ENCODE measurements at places on chromosomes 4 and X. TPM values are rescaled to one million over a fixed set of nuclear protein-coding genes. Genes with fewer than 3 reads are reported as not detected.

NAA11 gene
- total RNA-seq = not detected

CLTRN gene
- total RNA-seq = 1.1 TPM

UGT2B15 gene
- not detected for total RNA-seq

NPY2R gene
- not detected for total RNA-seq

FAM9A gene
- total RNA-seq = not detected

C4orf51 gene
- not detected for total RNA-seq

ZFP42 gene
- not detected for total RNA-seq

RBMXL3 gene
- total RNA-seq = not detected

COL4A5 gene
- not detected for total RNA-seq

PWWP3B gene
- not detected for total RNA-seq

DNA sequence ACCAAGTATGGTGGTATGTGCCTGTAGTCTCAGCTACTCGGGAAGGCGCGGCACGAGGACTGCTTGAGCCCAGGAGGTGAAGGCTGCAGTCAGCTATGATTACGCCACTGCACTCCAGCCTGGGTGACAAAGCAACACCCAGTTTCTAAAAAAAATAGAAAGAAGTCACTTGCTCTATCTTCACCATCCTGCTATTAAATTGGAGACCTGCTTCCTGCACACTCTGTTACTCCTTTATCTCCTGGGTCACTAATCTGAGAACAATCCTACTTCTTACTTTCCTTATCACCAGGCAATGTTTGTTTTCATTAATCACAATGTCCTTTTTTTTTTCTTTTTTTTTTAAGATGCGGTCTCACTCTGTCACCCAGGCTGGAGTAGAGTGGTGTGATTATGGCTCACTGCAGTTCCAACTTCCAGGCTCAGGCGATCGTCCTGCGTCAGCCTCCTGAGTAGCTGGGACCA lies 16.2 kb downstream of the PRKX start:
- DNase-seq = no peak

- no peak for DNase-seq
These were observed 7.2 kb downstream of the GSTCD start for GRCh38 chr4:105715692-105716278.

DNA sequence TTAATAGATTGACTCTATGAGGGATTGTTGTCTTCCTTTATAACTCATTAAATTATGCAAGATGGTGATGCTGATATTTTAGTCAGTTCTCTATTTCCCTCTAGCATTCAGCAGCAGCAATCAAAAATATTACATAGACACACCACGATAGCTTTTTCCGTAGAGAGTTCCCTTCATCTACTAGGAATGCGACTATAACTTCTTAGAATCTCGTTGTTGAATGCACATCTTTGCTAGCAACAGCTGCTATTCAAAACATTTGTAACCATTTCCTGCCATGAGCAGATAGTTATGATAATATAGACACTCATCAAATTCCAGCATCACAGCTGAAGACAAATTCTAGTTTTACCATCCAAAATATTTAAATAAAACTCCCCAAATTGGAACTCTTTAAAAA lies 147.4 kb upstream of the FGF13 start:
- DNase-seq = no peak

DNA sequence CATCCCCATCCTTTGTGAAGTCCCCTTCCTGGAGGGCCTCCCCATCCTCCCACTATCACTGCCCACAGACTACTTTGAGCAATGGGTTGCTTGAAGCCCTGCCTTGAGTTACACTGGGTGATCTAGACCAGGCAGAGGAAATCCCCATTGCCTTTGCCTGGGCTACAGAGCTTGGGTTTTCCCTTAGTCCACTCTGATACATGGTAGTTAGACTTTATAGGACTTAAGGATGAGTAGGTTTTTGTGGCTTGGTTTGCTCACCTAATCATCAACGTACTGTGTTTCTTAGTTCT lies 56.6 kb downstream of the TMEM131L start:
- no peak for DNase-seq

- DNase-seq = no peak
These were observed 145.9 kb downstream of the IRS4 start for GRCh38 chrX:108590496-108590895.

GRCh38 chr4:106473515-106473914 lies 104.9 kb upstream of the GIMD1 start:
- DNase-seq = no peak

DNA sequence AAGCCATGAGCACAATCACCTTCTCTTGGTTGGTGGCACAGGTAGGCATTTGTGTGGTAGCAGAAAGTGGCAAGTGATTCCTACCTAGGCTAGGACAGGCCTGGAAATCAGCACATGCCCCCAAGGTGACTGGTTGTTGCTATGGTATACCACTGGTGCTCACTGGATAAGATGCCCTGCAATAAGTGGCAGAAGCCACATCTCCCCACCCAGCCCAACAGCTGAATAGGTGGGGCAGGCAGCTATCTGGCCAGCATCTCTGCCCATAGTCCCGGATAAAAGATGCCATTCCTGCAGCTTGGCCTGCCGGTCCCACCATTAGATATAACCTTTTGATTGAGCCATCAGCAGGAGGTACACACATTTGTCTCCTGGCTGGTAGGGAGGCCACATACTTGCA lies 21.1 kb downstream of the AMER1 start:
- no peak for DNase-seq

DNA sequence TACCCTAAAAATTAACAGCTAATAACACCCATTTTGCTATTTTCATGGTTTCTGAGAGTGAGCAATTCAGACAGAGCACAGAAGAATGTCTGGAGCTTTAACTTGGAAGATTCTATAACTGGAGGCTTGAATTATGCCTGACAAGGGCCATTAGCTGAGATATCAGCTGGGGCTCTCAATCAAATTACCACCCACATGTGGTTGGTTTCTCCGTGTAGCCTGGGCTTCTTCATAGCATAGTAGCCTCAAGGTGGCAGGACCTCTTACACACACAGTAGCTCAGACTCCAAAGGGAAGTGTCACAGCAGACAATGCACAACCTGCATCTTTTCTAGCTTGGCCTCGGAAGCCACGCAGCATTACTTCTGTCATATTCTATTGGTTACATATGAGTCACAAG lies 127.3 kb downstream of the EFHC2 start:
- DNase-seq = no peak

GRCh38 chr4:166658585-166658984 lies 575.7 kb downstream of the SPOCK3 start:
- DNase-seq = no peak

- DNase-seq = no peak
These were observed 519.1 kb downstream of the STPG2 start for GRCh38 chr4:97624204-97624603.

- no peak for DNase-seq
These were observed 55.4 kb upstream of the ESX1 start for GRCh38 chrX:104310090-104310489.

GRCh38 chr4:9765091-9765490 lies 16.3 kb upstream of the DRD5 start:
- DNase-seq = no peak

- DNase-seq = no peak
These were observed 57.2 kb upstream of the DAPP1 start for GRCh38 chr4:99759346-99759984.
